HAP-1 (cell line): ENCODE measurements at places on chromosomes 11 and 22.
A peak's percentile ranks its signal among the peaks of the same experiment; 100 is the strongest.

- DNase-seq, result no peak
These were observed 33.4 kb downstream of the ANO3 start for GRCh38 chr11:26365284-26365683.

- no peak for DNase-seq
These were observed 20.6 kb upstream of the CCDC34 start for GRCh38 chr11:27383645-27384044.

DNA sequence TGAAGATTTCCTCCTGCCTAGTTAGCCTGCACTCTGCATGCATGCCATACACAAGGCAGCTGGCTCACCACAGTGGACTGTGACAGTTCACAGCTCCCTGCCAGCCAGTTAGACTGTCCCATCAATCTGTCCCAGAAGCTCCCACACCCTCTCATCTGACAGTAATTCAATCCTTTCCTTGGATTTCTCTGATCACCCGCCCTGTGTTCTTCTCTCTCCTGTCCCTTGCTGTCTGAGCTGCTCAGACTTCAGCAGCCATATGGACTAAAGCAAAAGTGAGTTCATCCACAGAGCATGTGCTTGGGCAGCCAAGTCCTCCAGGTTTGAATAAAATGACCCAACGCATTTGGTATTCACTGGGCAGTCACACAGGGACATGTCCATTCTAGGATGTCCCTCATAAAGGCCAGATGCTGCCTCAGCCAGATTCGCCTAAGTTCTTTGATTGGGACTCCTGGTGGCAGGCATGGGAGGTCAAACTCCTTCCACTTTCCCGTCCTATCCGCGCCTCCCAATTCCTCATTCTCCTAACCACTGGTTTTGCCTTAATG, 54.5 kb upstream of the ZBTB44 start:
- DNase-seq, result no peak

DNA sequence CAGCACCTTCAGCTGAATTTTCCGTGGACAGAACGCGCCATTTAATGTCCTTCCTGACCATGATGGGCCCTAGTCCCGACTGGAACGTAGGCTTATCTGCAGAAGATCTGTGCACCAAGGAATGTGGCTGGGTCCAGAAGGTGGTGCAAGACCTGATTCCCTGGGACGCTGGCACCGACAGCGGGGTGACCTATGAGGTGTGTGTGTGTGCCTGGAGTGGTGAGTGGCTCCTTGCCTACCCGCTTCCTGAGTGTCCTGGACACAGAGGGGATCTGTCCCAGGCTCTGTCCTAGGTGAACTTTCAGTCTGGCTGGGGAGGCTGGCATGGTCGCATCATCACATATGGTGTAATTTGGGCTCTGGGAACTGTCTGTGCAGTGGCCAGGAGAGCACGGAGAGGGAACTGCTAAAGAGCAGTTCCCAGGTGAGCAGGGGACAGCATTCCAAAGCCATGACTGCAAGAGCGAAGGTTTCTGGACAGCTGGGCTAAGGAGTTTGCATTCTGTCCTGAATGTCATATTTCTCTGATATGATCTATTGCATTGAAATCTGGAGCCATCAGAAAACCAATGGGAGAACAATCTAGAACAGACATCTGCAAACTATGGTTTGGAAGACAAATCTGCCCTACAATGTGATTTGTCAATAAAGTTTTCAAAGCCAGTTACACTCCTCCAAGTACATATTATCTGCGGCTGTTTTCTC, 104.3 kb downstream of the RRAS2 start:
- no peak for DNase-seq

DNA sequence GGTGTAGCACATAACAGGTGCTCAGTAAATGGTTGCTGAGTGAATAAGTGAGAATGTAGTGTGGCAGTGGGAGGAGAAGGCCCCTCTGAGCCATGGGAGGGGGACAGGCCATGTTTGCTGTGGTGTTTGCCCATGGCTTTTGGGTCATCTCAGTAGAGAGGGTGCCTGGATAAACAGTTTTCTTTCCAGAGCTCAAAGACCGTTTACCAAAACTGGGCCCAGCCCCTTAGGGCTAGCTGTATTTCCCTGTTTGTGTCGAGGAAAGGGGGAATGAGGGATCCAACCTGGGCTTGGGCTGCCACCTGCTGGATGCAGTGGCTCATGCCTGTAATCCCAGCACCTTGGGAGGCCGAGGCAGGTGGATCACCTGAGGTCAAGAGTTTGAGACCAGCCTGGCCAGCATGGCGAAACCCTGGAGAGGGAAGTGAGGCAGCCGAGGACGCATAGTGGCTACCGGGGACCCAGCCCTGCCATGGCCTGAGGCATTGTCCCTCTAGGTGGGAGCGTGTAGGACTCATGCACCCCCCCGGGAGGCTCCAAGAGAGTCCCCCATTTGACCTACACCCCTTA, 8.7 kb upstream of the LTO1 start:
- peak; percentile 42 for DNase-seq

DNA sequence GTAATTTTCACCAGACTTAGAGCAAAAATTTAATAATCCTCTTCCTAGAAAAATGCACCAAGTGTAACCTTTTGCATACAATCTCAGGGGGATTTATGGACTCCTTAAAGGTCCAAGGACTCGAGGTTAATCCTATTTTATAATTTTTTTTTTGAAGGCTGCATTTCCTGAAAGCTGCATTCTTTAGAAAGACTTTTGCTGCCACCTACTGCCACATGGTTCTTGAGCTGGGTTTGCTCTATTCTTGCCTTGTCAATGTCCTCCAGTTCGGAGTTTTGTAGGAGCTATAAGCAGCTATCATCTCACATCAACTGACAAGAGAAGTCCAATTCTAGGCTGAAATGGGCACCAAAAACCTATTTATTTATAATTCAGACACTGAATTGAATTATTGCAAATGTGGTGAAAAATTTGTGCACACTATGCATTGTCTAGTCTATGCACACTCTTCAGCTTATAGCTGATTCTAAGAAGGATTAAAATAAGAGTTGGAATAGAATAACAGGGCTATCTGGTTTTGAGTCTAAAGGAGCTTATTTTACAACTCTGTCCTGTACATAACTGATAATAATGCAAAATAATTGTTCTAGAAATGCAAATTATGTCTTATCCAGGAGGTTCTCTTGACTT, 31.3 kb downstream of the TRAF6 start:
- DNase-seq, result peak; percentile 39

DNA sequence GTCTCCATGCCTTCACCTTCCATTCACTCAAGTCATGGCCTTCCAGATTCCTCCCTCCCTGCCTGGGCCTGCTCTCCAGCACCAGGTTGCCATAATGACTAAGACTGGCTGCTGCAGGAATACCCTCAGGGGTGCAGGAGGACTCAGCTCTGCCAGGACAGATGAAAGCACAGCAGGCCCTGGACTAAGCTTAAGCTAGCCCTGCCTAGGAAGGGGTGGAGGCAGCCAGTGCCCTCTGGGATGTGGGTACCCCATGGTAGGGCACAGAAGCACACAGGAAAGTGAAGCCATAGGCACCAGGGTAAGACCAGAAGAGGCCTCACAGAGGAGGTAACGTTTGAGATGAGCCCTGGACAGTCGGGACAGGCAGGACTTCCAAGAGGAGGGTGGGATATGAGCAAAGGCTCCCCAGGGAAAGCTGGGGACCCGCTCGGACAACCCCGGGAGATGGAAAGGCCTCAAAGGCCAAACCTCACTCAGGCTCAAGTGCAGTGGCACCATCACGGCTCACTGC, 3.0 kb upstream of the RIN1 start:
- DNase-seq, result no peak

DNA sequence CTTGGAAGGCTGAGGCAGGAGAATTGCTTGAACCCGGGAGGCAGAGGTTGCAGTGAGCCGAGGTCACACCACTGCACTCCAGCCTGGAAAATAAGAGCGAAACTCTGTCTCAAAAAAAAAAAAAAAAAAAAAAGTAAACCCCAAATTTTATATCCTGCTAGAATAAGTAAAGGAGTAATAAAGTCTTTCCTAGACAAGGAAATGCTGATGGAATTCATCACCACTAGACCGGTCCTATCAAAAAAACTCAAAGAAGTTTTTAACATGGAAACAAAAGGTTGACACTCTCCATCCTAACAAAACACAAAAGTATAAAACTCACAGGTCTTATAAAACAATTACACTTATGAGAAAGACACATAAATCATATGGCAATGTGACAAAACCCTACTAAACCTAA, 213.9 kb downstream of the SBF2 start:
- DNase-seq, result no peak

DNA sequence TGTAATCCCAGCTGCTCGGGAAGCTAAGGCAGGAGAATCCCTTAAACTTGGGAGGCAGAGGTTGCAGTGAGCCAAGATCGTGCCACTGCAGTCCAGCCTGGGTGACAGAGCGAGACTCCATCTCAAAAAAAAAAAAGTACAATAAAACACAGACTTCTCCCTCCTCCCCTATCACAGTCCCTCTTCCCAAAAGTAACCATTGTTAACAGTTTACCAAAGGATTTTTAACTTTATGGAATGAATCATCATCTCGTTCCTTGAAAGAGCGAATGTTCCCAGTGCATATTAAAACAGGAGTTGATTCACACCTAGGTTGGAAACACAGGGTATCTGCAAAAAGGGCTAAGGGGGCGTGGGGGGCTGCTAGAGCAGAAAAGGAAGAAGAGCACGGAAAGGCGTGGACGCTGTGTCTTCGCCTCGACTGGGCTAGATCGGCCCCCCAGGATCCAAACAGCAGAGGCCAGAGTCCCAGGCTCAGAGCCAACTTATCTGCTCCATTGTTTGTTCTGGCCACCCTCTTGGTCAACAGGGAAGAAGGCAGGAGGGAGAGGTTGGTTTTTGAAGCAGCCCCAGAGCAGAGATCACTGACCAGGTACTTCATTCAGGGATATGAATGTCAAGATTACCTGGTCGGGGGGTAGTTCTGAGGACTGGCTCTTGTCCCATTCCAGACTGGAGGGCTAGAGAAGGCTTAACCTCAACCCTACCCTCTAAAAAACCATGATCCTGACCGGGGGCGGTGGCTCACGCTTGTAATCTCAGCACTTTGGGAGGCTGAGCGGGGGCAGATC, 2.1 kb upstream of the AHNAK start:
- DNase-seq, result no peak

DNA sequence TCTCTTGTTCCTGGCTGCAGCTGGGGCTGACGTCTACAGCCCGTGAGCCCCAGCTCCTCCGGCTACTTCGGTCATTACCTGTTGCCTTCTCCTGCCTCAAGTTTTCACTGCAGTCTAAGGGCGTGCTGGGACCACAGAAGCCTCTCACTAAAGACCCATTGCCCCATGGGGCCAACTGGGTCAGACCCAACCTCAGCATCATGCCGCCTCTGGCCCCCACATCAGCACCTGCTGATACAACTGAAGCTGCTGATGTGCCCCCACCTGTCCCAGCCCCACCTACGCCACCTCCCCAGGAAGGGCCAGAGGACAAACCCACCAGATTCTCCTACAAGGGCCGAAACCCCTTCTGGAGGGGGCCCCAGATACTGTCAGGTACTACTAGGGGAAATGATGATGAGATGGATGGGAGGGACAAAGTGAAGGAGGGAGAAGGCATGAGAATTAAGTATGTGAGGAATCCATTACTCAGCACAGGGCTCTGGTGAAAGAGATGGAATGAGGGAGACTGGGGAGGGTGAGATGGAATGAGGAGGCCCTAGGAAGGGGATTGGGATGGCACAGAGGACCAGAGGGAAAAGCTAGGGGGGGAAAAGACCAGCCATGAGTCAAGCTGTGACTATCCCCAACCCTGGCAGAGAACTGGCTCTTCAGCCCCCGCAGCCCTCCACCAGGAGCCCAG, 5.1 kb downstream of the C11orf42 start:
- no peak for DNase-seq

GRCh38 chr11:87252869-87253268, 215.1 kb downstream of the TMEM135 start:
- DNase-seq, result no peak

DNA sequence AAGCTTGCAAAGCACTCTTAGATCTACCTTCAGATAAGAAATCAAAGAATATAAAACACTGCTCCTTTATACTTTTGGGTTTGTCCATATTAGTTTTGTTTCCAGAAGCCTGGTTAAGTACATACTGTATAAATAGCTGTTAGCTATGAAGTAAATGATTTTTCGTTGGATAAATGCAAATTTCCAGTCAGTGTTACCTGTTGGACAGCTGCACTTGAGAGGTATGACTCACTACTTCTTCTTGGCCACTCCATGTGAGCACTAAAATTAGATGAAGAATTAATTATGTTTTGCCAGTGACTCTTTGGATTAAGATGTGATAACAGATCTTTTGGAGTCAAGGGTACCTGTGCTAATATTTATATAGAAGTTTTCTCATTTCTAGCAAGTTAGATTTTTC, 9.5 kb upstream of the TSG101 start:
- DNase-seq, result no peak

DNA sequence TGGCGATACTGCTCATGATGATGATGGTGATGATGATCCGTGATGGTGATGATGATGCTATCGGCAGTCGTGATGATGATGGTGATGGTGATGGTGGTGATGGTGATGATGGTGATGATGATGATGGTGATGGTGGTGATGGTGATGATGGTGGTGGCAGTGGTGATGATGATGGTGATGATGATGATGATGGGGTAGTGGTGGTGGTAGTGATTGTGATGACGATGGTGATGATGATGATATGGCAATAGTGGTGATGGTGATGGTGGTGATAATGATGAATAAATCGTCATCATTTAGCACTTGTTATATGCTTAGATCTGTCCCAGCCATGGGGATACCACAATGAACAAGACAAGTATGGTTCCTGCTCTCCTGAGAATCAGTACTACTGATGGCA, 39.2 kb downstream of the SMIM38 start:
- DNase-seq, result no peak

- no peak for DNase-seq
These were observed 33.0 kb downstream of the CHID1 start for GRCh38 chr11:877565-877964.

GRCh38 chr22:32631507-32632255, 157.1 kb downstream of the FBXO7 start:
- no peak for DNase-seq

GRCh38 chr22:44838316-44839016, 86.1 kb downstream of the ARHGAP8 start:
- no peak for DNase-seq

DNA sequence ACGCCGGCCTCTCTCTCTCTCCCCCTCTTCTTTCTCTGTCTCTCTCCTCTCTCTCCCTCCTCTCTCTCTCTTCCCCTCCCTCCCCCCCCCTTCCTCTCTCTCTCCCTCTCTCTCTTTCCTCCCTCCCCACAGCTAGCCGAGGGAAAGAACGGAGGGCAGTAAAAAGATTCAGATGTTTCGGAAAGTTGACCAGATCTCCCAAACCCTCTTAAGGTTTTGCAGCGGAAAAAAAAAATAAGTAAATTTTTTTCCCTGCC, 195 bp upstream of the ALX4 start:
- peak; percentile 19 for DNase-seq

GRCh38 chr11:108496643-108497256, 1.4 kb downstream of the POGLUT3 start:
- DNase-seq, result peak; percentile 48

DNA sequence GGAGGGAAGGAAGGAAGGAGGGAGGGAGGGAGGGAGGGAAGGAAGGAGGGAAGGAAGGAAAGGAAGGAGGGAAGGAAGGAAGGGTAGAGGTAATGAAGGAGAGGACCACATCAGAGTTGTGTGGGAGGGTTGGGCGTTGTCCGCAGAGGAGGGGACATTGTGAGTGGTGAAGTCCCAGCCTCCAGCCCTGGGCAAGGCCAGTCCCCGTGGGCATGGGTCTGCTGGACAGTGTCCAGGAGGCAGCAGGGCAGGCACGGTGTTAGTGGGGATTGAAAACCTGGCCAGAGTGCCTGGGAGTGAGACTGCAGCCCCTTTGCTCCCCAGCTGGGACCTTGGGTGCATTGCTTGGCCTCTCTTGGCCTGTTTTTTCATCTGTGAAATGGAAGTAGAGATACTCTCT, 1462.3 kb downstream of the BRD1 start:
- DNase-seq, result no peak

GRCh38 chr11:97460091-97460490, 1070.3 kb downstream of the JRKL start:
- DNase-seq, result no peak
